ENCODE measurements at places on chromosomes 1 and 21.

- no peak for DNase-seq
These were observed 1370.4 kb upstream of the PRMT6 start for GRCh38 chr1:105686026-105686425.

DNA sequence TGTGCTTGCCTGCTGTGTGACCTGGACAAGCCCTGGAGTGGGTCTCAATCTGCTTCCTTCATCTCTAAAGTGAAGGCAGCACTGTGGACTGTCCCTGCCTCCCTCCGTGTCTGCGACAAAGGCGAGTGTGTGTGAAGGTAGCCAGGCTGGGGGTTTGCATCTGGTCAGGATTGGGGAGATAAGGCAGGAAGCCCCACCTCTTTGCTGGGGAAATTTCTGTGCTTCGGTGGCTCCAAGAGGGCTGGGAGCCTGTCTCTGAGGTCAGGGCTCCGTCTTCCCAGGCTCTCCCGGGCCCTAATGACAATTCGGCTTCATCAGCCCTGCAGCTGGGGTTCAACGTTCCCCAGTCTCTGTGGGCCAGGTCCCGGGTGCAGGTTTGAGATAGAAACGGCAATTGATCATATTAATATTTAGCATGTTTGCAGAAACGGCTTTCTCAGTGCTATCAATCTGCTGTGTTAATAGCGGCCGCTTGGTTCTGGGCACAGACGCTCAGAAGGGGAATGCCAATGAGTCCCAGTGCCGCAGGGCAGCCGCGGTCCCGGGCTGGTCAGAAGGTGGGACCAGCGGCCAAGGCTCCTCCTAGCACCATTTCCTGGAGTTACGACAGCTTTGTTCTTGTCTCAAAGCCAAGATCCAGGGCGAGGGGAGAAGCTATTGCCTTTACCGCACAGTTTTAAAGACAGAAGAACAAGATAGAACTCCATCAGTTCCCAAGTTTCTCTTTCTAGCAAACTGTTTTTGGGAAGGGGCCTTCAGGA, 105.7 kb downstream of the PRDM16 start:
- no peak for DNase-seq

DNA sequence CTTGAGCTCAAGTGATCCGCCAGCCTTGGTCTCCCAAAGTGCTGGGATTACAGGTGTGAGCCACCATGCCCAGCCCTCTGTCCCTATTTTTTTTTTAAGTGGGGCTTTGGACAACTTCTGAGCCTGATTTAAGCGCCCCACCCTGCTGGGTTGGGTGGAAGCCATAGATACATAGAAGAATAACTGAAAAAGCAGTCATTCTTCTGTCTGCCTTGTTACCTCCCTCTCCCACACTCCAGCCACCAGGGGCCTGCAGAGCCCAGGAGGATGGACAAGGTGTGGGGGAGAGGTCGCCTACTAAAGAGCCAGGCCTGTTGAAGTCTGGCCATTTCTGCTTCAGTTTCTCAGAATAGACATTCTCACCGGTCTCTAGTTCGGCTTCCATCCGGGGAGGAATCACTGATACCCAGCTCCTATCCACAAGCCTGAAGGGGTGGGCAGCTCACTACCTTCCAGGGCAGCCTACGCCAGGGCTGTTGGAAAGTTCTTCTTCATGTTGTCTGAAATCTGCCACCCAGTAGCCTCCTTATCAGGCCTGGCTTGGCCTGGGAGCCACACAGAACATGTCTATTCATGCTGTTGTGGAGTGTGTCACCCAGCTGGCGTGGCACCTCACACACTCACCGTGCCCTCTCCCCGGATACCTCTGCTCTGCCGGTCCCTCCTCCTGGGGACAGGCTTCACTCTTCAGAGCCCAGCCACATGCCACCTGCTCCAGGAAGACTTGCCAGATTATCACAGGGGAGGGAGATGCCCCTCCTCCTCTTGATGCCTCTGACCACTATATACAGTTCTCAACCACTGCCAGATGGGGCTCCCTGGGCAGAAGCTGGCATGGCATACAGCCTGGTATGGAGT, 27.7 kb downstream of the KNCN start:
- DNase-seq: no peak

- DNase-seq: peak; percentile 14
These were observed 72.8 kb downstream of the NRIP1 start for GRCh38 chr21:14991957-14992356.

DNA sequence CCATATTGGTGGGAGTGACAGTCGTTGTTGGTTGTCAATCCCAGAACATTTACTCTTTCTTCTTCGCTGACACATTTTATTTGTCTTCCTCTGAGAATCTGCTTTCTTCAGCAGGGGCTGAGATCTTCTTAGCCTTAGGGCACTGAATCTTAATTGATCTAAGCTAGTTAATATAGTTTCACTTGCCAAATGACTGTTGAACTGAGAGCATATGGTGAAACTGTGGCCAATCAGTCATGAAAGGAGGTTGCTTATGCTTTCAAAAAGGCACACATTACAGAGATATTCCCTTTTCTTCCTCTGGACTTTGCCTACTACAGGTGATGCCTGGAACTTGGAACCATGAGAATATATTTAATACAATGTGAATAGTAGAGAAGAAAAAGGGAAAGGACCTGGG, 60.0 kb upstream of the KIAA0040 start:
- no peak for DNase-seq

GRCh38 chr1:198499588-198499987, 40.9 kb downstream of the ATP6V1G3 start:
- no peak for DNase-seq

- no peak for DNase-seq
These were observed 233.1 kb downstream of the RERE start for GRCh38 chr1:8584316-8584715.

- DNase-seq: no peak
These were observed 8.3 kb upstream of the FASLG start for GRCh38 chr1:172650474-172651193.

- DNase-seq: peak; percentile 40
These were observed 253.7 kb upstream of the FOXD3 start for GRCh38 chr1:63068626-63069025.

DNA sequence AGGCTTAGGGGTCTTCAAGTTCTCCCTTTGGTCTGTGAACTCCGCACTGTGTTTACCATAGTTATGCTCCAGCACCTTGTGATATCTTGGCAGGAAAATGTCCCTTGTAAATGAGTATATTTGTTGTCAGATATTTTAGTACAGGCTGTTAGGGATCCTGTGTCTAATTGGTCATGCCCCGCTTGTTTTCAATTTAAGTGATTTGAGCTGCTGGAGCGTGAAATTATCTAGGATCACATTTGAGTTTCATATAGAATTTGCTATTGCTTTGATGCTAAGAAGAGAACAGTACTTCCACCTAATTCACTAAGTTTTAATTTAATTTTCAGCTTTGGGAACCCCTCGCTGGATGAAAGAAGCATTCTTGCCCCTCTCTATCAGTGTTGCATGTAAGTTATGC, 15.4 kb upstream of the TOR3A start:
- no peak for DNase-seq

GRCh38 chr1:39542924-39543323, 33.7 kb downstream of the PABPC4 start:
- DNase-seq: no peak

GRCh38 chr1:113073479-113073950, 517 bp downstream of the LRIG2 start:
- peak; percentile 52 for DNase-seq

GRCh38 chr1:153567621-153568366, 2.1 kb upstream of the S100A2 start:
- DNase-seq: peak; percentile 95

GRCh38 chr1:183029591-183030000, 6.4 kb downstream of the LAMC1 start:
- peak; percentile 60 for DNase-seq

GRCh38 chr1:143691400-143691891, 280.3 kb downstream of the FAM72C start:
- peak; percentile 24 for DNase-seq

DNA sequence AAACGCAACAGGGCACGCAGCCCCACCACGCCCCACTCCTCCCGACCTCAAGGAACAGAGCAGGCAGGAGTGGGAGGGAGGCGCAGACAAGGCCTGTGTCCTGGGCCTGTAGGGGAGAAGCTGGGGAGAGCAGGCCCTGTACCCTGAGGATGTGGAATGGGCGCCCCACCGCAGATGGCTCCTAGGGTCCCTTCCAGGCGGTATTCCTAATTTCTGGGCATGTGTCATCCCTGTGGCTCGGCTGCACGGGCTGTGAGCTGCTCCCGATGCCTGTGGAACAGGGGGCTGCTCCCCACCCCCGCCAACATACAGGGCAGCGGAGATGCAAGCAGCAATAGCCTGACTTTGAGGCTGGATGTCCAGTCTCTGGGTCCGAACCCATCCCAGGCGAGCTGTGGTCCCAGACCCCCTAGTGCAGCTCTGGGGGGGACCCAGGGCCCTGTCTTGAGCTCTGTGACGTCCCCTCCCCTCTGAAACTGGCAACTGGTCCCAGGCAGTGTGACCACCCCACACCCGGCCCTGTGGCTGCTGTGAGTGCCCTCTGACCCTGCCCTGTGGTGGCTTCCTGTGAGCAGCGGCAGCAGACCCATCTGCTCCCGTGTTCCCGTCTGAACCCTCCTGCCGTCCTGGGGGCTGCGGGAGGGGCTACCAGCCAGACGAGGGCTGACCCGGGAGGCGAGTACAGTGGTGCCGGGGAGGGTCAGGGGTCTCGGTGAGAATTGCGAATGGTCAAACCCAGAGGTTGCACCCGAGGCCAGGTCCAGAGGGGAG, 13.9 kb upstream of the COL6A2 start:
- no peak for DNase-seq

GRCh38 chr1:921011-921837, 2.5 kb upstream of the SAMD11 start:
- peak; percentile 72 for DNase-seq

- DNase-seq: peak; percentile 71
These were observed 26.3 kb downstream of the RAB7B start for GRCh38 chr1:205976708-205977401.

DNA sequence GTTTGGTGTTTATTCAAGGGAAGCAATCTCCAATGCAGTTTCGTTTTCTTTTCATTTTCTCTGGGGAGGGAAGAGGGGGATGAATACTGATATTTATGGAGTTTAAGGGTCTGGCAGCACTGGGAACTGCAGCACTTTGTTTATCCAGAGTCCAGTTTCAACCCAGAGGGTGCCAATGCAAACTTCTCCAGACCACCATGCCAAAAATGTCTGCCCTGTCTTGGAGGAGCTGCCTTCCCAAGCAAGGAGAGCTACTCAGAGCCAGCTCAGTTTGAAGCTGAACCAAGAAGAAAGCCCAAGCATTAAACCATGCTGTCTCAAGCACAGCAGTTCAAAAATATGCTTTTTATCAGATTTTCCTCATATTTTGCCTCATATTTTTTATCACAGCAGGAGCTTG, 589.7 kb downstream of the LMO4 start:
- DNase-seq: no peak

DNA sequence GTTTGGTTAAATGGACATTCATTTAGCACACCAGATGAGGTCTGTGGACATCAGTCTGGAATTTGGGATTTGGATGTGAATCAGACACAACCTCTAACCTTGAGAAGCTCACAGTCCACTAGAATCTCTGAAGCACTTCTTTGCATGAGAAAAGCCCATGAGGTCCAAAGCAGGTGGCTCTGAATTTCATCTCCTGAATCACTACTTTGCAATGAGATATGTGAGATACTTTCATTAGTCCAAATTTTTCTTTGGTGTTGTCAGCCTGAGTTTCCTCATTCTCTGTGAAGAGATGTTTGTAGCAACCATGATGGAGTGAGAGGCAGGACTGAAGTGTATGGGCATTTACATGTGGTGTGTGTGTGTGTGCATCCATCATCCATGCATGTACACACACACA, 16.5 kb upstream of the LCE2D start:
- DNase-seq: no peak

DNA sequence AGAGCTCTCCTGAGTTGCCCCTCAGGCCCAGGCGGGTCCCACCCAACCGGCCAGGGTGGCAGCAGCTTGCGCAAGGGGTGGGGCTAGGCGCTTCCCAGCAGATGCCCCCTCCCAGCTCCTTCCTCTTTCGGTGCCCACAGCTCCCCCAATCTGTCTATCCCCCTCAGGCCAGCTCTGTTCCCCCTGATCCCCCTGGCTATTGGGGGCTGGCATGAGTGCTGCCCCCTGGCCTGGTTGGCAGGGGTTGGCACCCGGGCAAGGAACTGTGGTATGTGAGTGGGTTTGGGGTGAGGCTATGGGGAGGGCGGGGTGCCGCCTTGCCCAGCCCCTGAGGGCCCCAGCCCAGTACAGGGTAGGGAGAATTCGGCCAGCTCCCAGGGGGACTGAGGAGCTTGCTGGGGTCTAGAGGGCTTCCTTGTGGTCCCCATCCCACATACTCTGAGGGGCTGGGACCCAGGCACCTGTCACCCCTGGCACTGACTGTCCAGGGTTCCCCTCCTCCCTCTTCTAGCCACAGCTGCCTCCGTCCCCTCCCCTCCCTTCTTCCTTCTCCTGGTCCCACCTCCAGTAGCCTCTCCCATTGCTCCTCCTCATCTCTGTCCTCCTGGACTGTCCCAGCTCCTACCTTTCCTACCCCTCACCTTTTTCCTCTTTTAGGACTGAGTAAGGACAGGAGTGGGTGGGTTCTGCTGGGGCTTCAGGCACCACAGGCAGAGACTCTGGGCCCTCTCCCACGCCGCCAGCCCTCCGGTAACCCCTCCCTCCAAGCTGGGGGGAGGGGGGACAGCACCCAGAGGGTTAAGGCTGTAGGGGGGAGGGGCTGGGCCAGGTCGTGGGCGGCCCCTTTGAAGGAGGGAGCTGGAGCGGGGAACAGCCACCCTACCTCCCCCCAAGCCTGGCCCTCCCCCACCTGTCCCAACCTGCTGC, 5.7 kb downstream of the ZBTB7B start:
- no peak for DNase-seq

DNA sequence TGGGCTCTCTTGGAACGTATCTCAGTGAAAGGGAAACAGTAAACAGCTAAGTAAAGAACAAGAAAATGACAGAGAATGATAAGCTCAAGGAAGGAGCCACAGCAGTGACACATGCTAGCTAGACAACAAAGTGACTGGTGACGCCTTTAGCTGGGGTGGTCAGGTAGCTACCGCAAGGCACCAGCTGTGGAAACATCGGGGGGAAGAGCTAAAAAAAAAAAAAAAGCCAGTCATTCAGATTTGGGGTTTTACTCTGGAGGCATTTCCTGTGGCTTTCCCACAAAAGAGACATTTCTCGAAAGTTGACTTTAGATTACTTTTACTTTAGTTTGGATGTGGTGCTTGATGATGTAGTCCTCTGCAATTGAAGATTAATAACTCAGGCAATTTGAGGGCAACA, 2.1 kb downstream of the FHAD1 start:
- no peak for DNase-seq

- no peak for DNase-seq
These were observed 5.5 kb downstream of the CFAP410 start for GRCh38 chr21:44333509-44334328.

- no peak for DNase-seq
These were observed 634 bp upstream of the SPATA6 start for GRCh38 chr1:48472638-48473037.

Measured in MCF 10A (cell line).